ENCODE measurements at places on chromosomes 6 and 20.

- no peak for DNase-seq
Measured at GRCh38 chr6:22558288-22558882, 11.0 kb upstream of the HDGFL1 start.

- DNase-seq, result no peak
Measured at GRCh38 chr6:148885136-148885865, 138.5 kb downstream of the UST start.

GRCh38 chr6:158853880-158854213 lies 34.7 kb upstream of the EZR start:
- no peak for DNase-seq

GRCh38 chr6:119313937-119314884 lies 35.4 kb downstream of the MAN1A1 start:
- no peak for DNase-seq

DNA sequence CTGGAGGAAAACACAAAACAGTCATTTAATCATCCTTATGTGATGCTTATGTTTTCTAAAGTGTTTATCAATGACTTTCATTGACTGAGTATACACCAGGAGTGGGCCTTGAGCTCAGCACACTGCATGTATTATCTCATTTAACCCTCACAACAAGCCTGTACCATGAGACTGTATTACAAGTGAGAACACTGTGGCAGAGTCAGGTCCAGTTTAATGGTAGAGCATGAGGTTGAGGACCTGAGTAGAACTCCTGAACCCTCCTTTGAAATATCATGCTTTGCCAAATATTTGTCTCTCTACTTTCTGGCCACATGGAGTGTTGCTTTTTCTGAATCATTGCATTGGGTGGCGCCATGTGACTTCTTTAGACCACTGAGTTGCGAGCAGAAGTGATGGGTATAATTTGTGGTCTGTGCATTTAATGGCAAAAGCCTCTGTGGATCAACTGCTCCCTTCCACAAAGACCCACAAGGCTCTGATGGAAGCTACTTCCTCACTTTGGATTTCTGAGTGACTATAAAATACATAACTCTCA lies 65.0 kb upstream of the SIRPG start:
- DNase-seq, result no peak

- DNase-seq, result no peak
Measured at GRCh38 chr6:55758156-55758937, 117.0 kb downstream of the BMP5 start.

DNA sequence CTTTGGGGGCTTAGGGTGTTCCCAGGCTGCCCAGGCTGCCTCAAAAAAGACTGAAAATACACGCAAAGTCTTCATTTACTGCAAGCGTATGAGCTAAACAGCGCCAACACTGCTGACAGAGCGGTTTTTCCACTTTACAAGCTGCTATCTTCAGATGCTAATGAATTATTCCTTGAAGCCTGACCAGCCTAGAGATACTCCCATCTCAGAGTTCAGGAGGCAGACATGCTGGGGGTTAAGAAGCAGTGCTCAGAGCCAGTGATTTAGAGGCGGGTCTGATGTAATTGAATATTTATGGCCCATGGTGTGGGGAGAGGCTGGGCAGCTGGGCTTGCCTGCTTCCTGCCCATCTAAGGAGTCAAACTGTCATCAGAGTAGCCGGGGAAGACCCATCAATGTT lies 241.4 kb downstream of the SLC24A3 start:
- no peak for DNase-seq

Measured in NCI-H345 (cell line).